ENCODE measurements at places on chromosomes 5 and 9.

DNA sequence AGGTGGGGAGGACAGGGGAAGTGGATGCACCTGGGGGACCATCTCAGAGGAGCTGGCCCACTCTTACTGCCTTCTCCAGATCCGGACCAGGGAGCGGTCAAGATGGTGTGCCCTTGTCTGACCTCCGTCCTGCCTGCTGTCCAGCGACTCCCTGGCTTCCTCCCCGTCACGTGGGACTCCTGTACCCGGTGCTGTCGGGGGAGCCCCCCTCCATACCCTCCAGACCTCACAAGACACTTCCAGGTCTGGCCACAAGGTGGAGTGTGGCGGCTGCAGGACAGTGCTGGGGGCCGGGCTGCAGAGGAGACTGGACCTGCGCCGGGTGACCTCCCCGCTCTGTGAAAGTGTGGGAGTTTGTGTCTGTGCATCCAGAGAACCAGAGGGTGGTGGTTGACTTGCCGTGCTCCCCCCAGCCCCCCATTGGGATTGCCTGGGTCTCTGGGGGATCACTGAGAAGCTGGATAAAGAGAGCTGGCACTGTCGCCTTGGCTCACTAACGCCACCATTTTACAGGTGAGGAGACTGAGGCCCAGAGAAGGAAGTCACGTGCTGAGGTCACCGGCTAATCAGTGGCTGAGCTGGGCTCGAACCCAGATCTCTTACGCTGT lies 1.9 kb upstream of the CRB2 start:
- peak; percentile 54 for DNase-seq

GRCh38 chr5:38434966-38435705 lies 121.3 kb downstream of the LIFR start:
- no peak for DNase-seq

DNA sequence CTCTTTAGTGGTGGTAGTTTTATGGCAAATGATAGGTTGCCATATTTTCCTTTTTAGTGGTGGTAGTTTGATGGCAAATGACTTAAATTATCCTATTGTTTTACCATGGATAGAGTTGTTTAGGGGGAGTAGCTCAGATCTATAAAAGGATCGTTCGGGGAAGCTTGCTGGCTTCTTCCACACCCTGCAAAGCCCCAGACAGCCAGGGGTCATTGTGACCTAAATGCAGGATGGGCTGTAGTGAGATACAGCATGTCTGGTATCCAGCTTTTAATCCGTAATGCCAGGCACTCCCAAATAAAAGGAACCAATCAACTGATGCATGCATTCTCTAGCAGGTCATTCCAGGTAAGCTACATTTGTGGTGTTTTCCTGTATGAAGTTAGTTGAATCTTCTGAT lies 67.1 kb downstream of the PRR16 start:
- no peak for DNase-seq

- no peak for DNase-seq
Measured at GRCh38 chr9:22363421-22363887, 83.2 kb upstream of the DMRTA1 start.

GRCh38 chr5:170565072-170565471 lies 61.3 kb downstream of the KCNIP1 start:
- DNase-seq: no peak

- peak; percentile 62 for DNase-seq
Measured at GRCh38 chr9:126636983-126637798, 23.5 kb downstream of the LMX1B start.

GRCh38 chr9:104009826-104010225 lies 84.3 kb upstream of the SMC2 start:
- DNase-seq: no peak

GRCh38 chr5:45642370-45642769 lies 53.8 kb downstream of the HCN1 start:
- no peak for DNase-seq

- no peak for DNase-seq
Measured at GRCh38 chr5:137264573-137264972, 234.6 kb downstream of the SPOCK1 start.

DNA sequence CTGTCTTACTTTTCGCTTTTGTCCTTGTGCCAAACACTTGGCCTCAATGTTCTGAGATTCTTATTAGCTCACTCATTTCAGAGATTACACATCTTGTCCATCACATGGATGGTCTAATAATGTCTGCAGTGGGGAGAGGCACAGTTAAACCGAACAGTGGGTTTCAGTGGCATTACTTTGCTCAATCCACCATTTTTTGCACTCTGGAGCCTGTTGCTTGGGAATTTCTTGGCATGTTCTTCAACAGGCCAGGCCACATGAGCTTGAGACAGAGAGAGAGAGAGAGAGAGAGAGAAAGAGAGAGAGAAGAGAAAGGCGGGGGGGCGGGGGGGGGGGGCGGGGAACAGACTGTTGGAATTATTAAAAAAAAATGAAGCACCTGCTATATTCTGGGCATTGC lies 1327.8 kb upstream of the WWC1 start:
- no peak for DNase-seq

DNA sequence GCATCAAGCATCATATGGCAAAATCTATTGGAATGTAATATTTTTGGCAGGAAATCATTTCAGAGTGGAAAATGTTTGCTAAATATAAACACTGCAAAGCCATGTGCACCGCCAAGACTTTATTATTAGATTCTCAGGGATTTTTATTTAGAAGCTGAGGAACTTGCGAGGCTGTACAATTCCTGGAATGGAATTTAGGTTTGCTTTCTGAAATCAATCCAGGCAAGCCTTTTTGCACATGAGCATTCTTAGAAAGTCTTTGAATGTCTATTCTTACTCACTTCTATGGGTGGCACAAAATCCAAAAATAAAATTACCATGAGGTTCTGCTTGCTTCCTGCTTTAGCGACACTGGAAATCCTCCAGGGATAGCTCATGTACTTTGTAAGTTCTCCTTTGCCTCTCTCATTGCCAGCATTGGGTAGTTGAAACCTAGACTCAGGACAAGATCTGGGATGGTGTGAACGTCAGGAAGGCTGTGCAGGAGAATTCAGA lies 71.5 kb upstream of the PALM2AKAP2 start:
- no peak for DNase-seq

GRCh38 chr9:3692606-3693005 lies 166.8 kb upstream of the RFX3 start:
- DNase-seq: no peak

DNA sequence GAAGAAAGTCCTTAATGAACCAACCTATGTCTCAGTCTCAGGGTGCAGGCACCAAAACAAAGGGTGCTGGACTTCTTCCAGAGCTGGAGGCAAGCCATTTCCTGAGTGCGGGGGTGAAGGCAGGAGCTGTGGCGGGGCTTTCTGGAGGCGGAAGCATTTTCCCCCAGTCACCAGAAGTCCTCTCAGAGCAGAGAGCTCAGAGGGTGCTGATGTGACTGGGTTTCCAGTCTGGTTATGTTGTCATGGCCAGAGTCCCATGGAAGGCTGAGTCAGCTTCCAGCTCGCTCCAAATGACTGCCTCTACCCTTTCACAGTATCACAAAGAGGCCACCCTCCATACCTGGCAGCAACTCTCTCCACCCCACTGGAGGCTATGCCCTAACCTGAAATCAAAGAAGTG lies 86.0 kb downstream of the TRPC7 start:
- no peak for DNase-seq

- DNase-seq: no peak
Measured at GRCh38 chr5:18220631-18221030, 586.4 kb downstream of the TAF11L14 start.

GRCh38 chr5:57576317-57576716 lies 93.7 kb upstream of the ACTBL2 start:
- no peak for DNase-seq

- no peak for DNase-seq
Measured at GRCh38 chr9:12739014-12739652, 35.7 kb upstream of the LURAP1L start.

DNA sequence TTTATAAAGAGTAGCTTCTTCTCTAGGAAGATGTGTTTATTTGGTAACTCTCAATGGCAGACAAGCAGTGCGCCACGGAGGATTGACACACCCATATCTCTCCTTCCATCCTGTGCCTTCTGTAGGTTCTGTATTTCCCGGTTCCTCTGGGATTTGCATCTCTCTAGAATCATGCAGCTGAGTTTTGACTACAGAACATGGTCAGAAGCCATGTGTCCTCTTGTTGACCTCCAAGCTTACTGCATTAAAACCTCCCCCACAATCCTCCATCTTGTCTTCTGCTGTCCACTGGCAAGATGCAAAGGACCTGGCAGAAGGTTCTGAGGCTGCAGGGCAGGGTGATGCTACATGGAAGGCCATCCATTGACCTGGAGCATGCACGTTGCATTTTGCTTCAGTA lies 482.0 kb downstream of the DMRT2 start:
- no peak for DNase-seq

DNA sequence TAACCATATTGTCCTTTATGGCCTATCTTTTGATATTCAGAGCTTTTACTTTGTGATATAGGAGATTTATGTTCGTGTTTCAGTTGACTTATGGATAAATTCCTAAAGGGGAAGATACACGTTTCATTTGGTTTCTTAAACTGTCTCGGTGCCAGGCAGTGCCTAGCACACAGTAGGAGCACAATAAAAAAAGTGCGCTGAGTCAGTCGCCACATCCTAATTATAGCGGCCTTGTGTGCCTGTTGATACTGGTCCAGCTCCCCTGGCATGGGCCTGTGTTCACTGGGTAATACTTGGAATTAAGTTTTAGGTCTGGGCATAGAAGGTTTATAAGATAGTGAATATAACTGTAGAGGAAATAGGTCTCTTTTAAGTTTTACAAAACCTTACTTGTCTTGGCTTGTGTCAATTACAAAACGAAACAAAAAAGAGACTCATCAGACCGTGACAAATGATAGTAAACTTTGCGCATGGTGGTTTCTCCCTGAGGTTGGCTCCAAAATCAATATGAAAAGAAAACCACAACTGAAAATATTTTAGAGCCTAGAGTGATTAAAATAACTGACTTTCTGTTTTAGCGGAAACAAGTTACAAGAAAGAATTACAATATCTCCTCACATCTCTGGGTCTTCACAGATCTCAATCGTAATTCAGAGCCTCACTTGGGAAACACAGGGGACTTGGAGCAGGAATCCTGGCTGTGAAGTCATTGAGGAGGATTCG lies 84.8 kb downstream of the MVB12B start:
- peak; percentile 49 for DNase-seq

GRCh38 chr5:149210968-149211490 lies 60.6 kb upstream of the AFAP1L1 start:
- DNase-seq: no peak
